ENCODE measurements at places on chromosomes 1 and 21.

- DNase-seq = no peak
These were observed 857 bp downstream of the GPX7 start for GRCh38 chr1:52602856-52603600.

GRCh38 chr1:158434741-158435140 lies 8.7 kb upstream of the OR10K2 start:
- no peak for DNase-seq

DNA sequence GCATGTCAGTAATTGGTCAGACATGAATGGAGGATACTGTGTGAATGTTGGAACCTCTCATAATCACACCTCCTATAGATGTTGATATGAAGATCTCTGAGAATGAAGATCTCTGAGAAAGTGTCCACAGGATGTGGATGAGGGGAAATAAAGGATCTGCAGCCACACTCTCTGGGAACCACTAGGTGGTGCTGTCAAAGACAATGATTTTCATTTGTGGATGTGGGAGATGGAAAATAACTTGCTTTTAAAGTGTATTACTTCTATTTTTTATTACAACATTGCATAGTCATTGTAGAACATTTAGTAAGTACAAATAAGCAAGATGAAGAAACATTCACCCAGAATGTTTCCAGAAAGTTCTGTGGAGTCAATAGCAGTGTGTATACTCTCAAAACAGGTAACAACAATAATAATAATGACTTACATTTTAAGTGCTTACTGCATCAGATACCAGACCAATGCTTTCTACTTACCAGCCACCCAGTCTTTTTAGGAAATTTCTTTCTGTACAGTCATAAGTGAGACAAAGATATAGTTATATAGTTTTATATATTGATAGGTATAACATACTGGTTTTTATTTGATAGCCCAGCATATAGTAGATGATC lies 128.2 kb downstream of the ATG4C start:
- no peak for DNase-seq

- no peak for DNase-seq
These were observed 27.8 kb downstream of the NTPCR start for GRCh38 chr1:232978091-232978634.

DNA sequence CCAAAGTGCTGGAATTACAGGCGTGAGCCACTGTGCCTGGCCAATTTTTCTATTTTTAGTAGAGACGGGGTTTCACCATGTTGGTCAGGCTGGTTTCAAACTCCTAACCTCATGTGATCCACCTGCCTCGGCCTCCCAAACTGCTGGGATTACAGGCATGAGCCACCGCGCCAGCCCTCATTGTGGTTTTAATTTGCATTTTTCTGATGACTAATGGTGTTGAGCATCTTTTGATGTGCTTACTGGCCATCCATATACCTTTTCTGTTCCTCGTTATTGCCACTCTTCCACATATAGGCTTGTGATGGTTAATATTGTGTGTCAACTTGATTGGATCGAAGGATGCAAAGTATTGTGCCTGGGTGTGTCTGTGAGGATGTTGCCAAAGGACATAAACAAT lies 17.4 kb upstream of the ENAH start:
- DNase-seq = no peak

DNA sequence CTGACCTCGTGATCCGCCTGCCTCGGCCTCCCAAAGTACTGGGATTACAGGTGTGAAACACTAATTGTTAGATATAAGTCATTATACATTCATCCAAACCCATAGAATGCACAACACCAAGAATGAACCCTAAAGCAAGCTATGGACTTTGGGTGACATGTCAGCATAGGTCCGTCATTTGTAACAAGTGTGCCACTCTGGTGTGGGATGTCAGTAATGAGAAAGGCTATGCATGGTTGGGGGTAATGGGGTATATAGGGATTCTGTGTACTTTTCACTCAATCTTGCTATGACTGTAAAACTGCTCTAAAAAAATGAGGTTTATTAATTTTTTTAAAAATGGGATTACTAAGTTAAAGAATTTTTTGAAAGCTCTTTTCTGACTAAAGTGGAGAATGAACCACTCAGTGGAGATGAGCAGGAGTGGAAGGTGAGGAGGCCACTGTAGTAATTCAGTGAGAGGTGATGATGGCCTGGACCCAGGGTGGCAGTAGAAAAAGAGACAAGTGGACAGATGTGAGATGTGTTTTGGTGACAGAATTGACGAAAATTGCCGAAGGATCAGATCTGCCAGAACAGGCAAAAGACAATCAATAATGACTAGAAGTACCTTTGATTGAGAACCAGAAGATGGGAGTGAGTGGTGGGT lies 21.3 kb upstream of the S1PR1 start:
- no peak for DNase-seq

DNA sequence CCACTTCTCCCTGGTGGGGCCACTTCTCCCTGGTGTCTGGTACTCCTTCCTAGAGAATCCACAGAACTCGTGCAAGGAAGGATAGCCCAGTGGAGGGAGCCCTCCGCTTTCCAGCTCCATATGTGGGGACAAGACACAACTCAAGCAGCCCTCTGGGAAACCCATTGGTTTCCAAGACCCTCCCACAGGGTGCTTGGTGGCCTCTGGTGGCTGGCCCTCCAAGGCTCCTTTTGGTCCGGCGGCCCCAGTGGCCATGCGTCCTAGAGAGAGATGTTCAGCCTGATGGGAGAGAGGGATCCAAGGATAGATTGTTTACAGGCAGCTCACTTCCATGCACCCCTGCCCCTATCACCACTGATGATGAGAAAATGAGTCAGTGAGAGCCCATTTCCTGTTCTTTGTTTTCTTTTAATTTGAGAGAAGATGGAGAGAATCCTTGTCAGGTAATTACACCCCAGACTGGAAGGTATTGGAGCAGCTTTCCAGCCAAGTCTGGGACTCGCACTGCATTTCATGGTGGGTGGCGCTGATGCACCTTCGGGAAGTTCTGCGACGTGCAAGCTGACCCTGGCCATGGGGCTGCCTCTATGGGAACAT lies 486.2 kb upstream of the VAMP3 start:
- no peak for DNase-seq

- DNase-seq = no peak
These were observed 99.2 kb downstream of the CTH start for GRCh38 chr1:70509996-70510876.

GRCh38 chr1:2414297-2414958 lies 2.1 kb upstream of the PEX10 start:
- DNase-seq = peak; percentile 47

- no peak for DNase-seq
These were observed 154.2 kb downstream of the ZP4 start for GRCh38 chr1:237736372-237737029.

DNA sequence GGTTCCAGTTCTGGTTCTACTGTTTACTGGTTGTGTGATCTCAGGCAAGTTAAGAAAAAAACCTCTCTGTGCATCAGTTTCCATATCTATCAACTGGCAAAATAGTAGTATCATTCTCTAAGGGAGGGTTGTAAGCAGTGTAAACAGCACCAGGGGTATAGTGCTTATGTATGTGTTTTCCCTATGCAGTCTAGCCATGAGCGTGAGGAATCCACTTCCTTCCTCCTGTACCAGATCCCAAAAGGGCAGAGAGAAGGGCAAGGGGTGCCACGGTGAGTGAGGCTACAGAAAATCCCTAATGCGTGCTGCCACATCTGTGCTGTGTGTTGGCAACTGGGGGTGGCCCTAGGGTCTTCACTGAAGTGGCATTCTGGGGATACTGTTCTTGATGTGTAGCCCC lies 18.4 kb upstream of the RNF19B start:
- no peak for DNase-seq
